ENCODE measurements at places on chromosomes 1 and 21.

DNA sequence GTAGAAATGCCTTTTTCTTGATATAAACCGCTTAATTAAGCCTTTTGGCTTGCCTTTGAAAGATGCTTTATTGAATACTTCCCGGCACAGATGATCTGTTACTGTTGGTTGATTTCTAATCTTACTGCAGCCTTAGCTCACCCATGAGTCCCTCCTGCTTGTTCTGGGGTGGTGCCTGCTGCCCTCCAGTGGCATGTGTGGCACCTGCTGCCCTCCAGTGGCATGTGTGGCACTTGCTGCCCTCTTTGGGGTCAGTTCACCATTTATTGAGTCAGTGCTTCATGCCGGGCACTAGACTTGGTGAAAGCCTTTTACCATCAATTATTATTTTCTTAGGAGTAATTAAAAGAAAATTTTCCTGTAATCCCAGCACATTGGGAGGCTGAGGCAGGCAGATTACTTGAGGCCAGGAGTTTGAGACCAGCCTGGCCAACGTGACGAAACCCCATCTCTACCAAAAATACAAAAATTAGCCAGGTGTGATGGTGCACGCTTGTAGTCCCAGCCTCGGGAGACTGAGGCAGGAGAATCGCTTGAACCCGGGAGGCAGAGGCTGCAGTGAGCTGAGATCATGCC is 54.3 kb downstream of the ADARB1 start:
- DNase-seq: peak; percentile 86

DNA sequence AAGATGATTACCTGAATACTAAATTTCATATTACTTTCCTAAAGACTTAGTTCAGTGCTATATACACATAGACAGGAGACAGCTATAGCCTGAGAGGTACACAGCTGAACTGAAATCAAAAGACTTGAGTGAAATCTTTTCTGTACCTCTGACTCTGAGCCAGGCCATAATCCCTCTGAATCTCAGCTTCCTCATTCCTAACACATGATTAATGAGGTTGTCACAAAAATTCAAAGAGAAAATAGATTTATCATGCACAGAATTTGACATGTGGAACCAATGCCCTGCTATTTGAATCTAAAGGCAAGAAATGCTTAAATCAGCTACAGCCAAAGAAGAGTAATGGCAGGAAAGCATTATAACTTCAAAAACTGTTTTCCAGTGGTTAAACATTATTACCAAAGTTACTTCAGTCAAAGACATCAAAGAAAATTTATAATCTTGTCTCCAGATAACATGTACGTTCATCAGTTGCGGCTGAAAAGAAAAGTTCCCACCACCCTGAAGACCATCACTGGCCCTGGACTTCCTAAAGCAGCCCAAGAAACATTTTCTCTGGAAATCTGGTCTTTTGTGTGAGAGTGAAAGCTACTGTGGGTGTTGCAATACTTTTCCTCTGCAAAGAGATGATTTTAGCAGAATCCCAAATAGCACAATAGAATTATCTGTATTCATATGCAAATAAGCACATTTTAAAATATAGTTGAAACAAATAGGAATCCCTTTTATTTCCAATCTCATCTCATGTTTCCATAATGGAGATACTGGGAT is 13.8 kb upstream of the ATP1A1 start:
- no peak for DNase-seq

- no peak for DNase-seq
Observed at GRCh38 chr1:93506126-93506525, 58.2 kb downstream of the FNBP1L start.

DNA sequence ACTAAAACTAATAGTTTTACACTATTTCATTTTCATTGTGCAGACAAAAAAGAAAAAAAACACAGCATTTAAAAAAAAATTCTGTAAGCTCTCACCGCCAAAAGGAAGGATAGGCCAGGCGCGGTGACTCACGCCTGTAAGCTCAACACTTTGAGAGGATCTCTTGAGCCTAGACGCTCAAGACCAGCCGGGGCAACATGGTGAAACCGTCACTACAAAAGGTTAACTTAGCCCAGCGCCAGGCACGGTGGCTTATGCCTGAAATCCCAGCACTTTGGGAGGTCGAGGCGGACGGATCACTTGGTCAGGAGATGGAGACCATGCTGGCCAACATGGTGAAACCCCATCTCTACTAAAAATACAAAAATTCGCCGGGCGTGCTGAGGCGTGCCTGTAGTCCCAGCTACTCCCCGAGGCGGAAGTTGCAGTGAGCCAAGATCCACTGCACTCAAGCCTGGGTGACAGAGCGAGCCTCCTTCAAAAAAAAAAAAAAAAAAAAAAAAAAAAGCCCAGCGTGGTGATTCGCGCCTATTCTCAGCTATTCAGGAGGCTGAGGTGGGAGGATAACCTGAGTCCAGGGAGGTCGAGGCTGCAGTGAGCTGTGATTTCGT is 14.3 kb upstream of the SPEN start:
- no peak for DNase-seq

DNA sequence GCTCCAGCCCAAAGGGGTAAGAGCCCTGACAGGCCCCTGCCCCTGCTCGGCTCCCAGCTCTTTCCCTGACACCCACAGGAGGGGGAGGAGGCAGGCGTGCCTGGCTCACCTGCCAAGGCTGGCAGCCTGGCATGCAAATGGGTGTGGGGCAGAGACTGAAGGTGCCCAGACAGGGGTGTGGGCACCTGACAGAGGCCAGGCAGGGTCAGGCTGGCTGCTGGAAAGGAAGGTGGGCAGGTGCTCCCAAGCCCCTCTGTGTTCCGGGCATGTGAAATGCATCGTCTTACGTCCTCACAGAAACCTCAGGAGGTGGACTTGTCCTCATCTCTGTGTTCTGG is 19.4 kb upstream of the CASZ1 start:
- no peak for DNase-seq

DNA sequence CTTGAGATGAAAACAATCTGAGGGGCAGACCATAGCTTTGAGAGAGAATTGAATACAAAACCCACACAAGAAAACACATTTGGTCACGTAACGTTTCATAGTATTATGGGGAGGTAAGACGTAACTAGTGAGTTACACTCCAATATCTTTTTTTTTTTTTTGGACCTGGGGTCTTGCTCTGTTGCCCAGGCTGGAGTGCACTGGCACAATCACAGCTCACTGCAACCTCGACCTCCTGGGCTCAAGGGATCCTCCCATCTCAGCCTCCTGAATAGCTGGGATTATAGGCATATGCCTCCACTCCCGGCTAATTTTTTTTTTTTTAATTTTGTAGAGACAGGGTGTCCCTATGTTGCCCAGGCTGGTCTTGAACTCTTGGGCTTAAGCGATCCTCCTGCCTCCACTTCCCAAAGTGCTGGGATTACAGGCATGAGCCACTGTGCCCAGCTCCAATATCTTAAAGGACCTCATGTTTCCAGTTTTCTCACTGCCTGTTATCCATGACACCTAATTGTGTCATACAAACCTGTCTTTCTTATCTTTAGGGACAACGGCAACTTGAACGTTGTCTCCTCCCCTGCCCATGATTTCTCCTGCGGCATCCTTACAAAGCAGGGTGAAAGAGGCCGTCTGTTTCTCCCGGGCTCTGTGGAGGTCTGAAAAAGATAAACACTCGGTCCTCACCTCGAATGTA is 5.3 kb downstream of the TRIM45 start:
- no peak for DNase-seq

GRCh38 chr1:181737056-181737455 is 253.7 kb downstream of the CACNA1E start:
- no peak for DNase-seq

All from RPMI8226 (cell line).